ENCODE measurements at places on chromosomes 4 and X.

GRCh38 chrX:73563738-73564068 is 706 bp downstream of the CHIC1 start:
- DNase-seq, result no peak

DNA sequence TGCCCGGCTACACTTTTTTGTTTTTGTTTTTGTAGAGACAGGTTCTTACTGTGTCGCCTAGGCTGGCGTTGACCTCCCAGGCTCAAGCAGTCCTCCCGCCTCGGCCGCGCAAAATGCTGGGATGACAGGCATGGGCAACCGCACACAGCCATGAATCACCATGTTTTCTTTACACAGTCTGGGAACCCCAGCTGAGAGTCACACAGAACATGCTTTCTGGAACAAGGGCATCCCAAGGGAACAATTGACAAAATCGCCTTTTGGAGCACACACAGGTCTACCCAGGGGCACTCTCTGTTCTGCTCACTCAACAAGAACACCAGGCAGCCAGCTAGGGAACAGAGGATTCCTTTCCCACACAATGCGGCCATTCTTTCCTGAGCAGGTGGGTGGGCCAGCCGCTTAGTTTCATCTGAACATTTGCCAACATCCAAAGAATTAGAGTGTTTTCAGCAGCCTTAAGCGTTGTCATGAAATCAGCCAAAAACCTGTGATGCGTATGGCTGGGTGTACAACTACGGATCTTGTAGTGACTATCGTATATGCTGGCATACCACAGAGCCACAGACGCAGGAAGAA is 15.7 kb downstream of the PRKX start:
- DNase-seq, result no peak

DNA sequence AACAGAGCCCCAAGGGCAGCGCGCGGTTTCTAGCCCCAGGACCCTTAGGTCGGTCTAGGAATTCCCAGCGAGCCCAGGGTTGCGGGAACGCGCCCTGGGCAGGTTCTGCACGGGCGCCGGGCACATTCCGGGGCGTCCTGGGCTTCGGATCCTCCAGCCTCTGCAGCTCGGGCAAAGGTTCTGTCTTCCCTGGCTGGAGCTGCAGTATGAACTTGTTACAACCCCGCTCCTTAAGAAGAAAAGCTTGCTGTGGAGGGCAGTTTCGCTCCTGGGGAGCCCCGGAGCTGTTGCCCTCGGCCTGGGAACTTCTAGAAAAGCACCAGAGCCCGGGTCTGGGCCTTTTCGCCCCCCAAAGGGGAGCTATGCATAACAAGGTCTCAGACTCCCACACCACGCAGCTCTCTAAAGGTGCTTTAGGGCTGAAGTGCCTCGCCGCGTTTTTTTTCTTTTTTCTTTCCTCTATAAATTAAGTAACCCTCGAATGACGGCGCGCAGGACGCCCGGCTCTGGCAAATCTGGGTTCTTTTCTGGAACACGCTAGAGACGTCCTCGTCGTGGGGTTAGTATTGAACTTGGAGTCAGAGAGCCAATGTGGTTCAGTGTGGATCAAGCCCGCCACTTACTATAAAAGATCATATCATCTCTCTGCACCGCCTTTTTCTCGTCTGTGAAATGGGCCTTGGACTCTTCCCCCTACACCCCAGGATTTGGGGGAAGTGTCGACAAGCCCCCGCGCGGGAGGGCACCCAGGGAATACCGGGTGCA is 5.7 kb downstream of the MSX1 start:
- no peak for DNase-seq

DNA sequence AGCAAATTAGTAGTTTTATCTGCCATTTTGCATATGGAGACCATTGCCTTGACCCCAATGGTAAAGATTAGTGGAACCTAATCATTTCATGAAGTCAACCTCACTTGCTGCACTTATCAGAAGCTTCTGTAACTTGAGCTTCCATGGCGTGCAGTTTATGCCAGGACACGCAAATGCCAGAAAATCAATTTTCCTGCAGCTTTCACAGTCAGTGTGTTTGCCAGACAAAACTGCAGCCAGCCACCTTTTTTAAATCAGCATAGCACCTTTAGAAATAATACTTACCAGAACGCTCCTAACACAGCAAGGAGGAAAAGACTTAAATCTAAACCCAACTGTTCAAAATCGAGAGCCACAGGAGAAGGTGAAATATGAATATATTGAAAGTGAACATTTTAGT is 265.3 kb downstream of the GRIA3 start:
- DNase-seq, result no peak

DNA sequence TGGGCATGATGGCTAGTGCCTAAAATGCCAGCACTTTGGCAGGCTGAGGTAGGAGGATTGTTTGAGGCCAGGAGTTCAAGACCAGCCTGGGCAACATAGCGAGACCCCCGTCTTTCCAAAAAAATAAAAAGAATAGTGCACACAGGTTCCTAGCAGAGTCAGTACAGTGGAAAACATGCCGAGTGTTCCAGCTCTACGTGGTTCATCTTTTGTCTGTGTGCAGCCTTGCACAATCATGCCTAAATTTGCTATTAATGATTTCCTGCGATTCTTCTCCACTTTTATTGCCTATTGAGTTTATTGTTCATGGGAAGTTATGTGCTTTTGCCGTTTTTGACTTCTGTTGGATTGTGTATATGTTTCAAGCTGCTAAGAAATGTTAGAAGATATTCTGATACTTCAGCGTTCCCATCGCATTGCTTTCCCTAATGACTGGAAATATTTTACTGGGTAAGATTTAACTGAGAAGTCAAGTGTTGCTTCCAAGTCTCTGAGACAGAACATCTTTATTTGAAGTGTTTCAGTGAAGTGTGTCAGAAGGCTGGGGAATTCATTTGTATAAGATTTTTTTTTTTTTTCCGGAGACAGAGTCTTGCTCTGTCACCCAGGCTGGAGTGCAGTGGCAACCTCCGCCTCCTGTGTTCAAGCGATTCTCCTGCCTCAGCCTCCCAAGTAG is 11.3 kb downstream of the DOCK11 start:
- no peak for DNase-seq

GRCh38 chrX:131725001-131725654 is 181.3 kb downstream of the OR13H1 start:
- no peak for DNase-seq

DNA sequence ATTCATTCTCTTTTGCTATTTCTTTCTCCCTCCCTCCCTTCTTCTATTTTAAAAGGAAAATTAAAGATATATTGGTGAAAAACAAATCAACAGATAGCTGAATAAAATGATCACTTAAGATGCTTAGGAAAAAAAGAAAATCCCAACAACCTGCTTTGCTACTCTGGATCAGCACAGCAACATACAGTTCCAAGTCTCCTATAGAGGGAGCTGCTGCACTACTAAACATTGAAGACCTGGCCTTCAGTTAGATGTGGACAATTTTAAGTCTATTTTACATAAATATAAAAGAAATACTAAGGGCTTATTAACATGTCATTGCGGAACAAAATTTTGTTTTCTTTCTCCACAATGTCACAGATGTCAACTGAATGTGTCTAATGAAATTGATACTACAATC is 226.4 kb downstream of the MAGEB5 start:
- DNase-seq, result no peak

DNA sequence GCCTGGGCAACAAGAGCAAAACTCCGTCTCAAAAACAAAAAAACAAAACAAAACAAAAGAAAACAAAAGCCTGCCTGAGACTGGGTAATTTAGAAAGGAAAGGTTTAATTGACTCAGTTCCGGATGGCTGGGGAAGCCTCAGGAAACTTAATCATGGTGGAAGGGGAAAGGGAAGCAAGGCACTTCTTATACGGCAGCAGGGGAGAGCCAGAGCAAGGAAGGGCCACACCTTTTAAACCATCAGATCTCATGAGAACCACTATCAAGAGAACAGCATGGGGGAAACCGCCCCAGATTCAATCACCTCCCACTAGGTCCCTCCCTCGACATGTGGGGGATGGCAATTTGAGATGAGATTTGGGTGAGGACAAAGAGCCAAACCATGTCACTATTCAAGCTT is 122.2 kb downstream of the UBE2K start:
- DNase-seq, result no peak

DNA sequence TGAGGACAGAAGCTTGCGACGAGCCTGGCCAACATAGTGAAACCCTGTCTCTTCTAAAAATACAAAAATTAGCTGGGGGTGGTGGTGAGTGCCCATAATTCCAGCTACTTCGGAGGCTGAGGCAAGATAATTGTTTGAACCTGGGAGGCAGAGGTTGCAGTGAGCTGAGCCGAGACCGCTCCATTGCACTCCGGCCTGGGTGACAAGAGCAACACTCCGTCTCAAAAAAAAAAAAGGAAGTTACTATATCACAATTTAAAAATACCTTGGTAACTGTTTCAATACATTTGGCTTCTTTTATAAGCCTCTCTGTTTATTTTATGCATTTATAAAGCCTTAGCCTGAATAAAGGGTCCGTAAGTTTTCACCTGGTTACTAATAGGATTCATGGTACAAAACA is 46.6 kb upstream of the CHRNA9 start:
- DNase-seq, result no peak

DNA sequence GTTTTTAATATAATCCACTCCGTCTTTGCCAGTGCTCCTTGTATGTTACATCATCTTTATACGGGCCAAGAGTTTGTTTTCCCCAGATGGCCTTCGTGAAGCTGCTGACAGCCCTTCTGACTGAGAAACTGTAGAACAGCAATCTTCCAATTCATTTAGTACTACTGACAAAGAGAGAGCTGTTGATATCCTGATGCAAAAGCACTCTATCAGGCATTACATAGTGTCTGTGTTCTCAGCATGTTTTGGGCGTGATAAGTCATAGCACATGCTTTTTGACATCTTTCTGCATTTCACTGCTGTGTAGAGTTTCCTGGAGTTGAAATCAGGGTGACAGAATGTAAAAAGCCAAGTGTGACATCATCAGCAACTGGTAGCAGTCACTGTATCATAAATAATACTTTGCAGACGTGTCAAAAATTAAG is 746.3 kb upstream of the FAM241A start:
- no peak for DNase-seq

DNA sequence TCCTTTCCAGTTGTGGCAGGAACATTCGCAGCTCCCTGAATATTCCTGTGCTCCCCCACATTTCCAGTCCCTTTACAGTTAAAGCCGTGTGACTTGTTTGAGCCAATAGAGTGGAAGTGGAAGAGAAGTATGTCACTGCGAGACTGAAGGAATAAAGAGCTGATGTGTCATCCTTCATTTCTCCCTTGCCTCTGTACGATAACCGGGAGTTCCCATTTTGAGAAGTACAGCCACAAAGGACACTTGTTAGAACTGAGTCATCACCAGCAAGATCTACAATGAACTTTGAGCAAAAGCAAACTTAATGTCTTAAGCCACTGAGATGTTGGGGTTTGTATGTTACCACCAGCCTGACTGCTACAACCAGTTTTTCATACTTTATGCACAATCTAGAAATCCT is 92.3 kb downstream of the SPRY1 start:
- no peak for DNase-seq

DNA sequence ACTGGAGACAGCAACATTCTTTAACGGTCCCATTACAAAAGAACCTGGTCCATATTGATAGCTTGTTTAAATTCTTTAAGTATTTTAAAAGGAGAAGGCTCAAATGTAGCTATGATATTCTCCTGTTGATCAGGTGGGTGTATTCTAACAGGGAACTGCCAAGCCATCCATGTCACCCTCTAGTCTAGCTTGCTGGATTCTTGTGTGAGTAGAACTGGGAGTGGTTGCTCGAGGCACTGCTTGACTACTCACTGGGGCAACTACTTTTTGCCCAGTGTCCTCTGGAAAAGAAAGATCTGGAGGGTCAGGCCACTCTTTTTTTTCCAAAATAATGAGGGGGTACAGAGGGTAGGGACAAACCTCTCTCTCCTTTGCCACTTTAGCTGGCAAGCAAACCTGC is 155.1 kb downstream of the ZNF518B start:
- DNase-seq, result no peak

DNA sequence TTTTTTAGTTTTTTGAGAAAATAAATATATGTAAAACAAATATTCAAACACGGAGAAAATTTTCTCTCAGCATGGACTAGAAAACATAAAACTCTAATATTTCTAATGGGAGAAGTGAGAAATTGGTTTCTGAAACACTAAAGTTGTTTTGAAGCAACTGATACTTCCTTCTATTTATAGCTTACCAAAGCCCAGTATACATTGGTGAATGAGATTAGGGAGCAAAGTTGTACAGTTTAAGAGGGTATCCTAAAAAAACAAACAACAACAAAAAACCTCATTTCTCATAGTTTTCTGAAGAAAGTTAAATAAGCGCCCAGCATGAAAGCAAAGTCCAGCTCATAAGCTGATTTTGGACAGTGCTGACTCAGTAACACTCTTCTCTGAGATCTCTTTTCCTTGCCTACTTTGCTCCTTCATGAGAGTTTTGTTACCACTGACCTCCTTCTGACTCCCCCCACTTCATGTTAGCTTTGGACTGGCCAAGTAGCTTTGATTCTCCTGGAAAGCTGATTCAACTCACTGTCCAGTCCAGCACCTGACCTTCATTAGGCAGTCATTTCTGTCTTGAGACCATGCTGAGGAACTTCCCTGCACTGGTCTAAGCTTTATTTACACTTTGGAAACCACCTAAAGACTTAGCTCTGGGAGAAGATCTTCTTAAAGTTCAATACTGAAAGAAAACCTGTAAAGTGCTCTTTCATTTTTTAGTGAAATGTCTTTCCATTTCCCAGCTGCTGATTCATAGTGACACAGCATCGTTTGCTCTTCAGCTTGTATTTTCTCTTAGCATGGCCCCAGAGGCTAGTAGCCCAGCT is 21.8 kb upstream of the P2RY10 start:
- no peak for DNase-seq

- DNase-seq, result no peak
These were observed 11.5 kb upstream of the TLR1 start for GRCh38 chr4:38815885-38816782.

GRCh38 chr4:55553441-55554201 is 6.9 kb upstream of the CLOCK start:
- DNase-seq, result no peak

- DNase-seq, result no peak
These were observed 2.4 kb upstream of the FTSJ1 start for GRCh38 chrX:48473704-48473990.

GRCh38 chr4:88158038-88158488 is 376 bp downstream of the ABCG2 start:
- peak; percentile 32 for DNase-seq

- no peak for DNase-seq
These were observed 112.9 kb upstream of the GPRIN3 start for GRCh38 chr4:89420507-89420906.

DNA sequence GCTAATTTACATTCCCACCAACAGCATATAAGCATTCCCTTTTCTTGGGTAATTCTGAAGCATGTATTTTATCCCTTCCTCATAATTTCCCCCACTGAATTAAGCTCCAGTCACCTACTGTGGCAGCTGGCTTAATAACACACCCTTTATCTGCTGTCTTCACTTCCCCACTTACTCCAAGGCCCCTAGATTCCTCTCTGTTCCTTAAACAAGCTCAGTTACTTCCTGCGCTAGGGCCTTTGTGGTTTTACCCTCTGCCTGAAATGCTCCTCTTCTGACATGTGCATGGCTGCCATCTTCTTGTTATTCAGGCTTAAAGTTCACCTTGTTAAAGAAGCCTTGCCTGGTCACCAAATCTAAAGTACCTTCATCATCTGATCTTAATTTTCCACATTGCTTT is 47.2 kb upstream of the RPS6KA3 start:
- no peak for DNase-seq

- no peak for DNase-seq
These were observed 185.3 kb downstream of the MAPK10 start for GRCh38 chr4:86174506-86174905.

All from hematopoietic multipotent progenitor cell treated with erythropoietin and hydrocortisone succinate and interleukin-3 and kit ligand, for 15 days (in vitro differentiated cells).